NCI-H187 (cell line): ENCODE measurements at places on chromosomes 2 and 18.

GRCh38 chr2:112259509-112260294 lies 4.9 kb upstream of the ZC3H8 start:
- DNase-seq = peak; percentile 18

- DNase-seq = no peak
Observed at GRCh38 chr2:168583710-168584521, 127.8 kb downstream of the CERS6 start.

- DNase-seq = no peak
Observed at GRCh38 chr2:33477473-33478468, 1.3 kb downstream of the RASGRP3 start.

DNA sequence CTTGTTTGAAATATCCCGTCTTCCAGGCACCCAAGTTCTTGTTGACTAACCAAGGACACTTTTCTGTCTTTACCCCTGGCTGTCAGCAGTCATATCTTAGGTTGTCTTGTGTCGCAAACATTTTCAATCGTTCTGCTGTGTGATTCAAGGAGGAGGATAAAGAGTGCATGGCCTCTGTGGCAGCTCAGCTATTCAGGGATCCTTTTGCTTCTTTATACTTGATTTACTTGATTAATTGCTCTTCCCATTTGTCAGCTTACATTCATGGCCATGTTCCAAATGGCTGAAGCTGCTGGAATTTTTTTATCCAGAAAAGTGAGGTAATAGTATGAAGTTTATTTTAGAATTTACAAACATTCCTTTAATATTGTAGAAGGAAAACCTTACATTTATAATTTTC lies 97.3 kb upstream of the FZD5 start:
- no peak for DNase-seq

- no peak for DNase-seq
Observed at GRCh38 chr2:73985308-73986084, 786 bp downstream of the TET3 start.

- DNase-seq = no peak
Observed at GRCh38 chr2:194567661-194568017, 1089.4 kb upstream of the SLC39A10 start.

DNA sequence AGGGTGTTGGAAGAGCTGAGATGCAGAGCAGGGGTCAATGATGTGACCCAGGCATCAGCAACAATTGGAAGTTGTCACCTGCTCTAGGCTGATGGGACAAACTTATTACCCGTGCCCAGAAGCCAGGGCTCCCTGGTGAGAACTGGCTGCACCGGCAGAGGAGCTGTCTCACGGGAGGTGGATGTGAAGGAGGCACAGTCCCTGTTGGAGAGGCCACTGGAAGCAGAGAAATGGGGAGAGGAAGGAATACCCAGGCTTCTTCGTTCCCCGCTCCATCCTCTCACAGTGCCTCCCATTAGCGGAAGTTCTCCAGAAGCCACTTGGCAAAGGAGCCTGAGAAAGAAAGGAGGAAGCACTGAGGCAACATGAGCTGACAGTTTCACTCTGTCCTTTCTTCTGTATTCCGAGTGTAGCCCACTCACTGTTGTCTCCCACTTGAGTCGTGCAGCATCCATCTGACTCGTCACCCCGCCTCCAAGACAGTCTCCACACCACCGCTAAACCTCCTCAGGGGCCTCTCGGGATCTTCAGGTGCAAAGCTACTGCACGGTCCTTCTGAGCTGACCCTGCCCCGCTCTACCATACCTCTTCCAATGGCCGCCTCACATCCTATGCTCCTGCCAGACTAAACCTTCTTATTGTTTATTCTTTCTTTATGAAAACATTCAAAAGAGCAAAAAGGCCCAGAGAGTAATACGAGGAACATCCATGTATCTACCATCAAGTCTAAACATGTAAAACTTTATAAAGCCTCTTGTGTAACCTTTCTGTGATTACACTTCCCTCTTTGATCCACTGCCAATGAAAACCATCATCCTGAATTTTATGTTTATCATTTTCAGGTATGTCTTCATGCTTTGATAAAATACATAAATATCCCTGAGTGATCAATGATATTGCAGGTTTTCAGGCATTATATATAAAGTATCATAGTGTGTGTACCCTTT lies 19.1 kb upstream of the AFTPH start:
- DNase-seq = no peak

DNA sequence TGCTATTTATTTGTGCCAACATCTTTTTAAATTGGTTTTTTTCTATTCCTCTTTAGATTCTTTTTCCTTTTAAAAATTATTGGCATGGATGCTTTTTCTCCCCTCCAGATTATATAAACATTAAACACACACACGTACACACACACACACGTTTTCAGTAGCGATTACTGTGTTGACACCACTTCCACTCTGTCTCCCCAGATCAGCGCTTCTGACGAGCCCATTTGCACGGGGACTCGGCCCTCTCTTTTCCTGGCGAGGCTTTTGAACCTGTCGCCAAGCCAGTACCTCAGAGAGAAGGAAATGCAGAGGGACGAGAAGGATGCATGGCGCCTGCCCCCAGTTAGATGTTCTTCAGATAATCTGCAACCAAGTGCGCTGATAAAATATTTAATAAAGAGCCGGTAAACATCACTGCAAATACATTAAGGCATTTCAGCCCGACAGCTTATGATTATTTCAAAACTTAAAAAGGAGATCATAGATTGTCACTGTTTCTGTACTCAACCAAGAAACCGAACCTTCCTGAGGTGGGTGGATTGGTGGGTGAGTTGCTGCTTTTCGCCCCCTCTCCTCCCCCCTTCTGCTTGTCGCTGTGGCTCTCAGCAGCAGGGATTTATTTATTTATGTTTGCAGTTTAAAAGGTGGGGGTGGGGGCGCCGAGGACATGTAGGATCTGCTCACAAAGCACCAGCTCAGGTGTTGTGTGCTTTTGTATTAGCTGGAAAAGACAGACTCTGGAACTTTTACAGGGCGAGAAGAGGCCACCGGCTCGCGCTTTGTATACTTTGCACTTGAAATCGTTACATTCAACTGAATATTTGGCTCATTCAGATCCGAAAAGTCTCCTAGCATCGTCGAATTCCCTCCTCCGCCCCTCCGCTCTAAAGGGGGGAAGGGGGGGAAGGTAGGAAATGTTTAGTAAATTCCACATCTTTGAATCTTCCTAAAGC lies 787 bp upstream of the TBR1 start:
- no peak for DNase-seq

- peak; percentile 74 for DNase-seq
Observed at GRCh38 chr2:67954093-67954748, 108.6 kb downstream of the C1D start.

GRCh38 chr18:26700201-26700600 lies 151.8 kb upstream of the KCTD1 start:
- DNase-seq = no peak

GRCh38 chr18:56112013-56112749 lies 524.2 kb upstream of the TCF4 start:
- DNase-seq = no peak

GRCh38 chr2:183666031-183666430 lies 541.8 kb downstream of the NUP35 start:
- DNase-seq = no peak

DNA sequence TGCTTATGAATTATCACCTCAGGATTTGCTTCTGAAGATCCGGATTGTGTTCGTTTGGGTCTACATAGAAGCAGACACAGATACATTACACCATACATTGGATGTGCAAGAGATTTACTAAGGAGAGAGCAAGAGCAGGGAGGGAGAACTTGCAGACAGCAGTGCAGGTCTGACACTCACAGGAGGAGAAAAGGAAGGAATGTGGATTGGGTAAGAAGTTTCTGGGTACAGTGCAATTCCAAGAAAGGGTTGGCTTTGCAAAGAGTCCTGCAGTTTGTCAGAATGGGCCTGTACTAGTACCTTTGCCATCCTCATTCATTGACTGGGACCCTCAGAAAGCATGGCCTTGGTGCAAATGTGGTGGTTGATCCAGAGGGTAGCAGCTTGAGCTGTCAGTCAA lies 4.8 kb upstream of the THOC1 start:
- no peak for DNase-seq

GRCh38 chr18:3874581-3874980 lies 424.6 kb downstream of the TGIF1 start:
- no peak for DNase-seq

DNA sequence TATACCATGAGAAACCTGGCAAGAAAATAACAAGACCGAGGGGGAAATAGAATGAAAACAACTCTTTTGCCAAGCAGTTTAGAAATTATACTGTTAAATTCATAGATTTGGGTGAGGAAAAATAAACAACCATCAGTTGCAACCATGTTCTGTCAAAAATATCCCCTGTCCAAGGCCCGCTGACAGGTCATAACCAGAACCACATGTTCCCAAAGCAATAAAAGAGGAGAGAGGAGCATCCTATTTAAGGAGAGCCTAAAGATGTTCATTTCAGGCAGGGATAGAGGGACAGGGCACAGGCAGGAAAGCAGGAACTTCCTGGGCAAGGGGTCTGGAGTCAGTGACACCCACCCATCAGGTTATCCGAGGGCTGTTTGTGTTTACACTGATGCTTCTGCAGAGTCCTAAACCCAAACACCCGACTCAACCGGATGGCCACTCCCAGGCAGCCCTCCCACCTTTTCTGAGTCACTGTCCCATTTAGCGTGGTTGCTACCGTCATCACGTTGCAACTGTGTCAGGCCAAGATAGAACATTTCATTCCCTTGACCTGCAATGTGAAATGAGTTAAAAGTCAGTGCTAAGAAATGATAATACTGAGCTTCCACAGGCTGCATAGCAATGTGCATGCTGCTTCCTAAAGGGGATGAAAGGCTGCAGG lies 468.3 kb upstream of the RAB12 start:
- no peak for DNase-seq

DNA sequence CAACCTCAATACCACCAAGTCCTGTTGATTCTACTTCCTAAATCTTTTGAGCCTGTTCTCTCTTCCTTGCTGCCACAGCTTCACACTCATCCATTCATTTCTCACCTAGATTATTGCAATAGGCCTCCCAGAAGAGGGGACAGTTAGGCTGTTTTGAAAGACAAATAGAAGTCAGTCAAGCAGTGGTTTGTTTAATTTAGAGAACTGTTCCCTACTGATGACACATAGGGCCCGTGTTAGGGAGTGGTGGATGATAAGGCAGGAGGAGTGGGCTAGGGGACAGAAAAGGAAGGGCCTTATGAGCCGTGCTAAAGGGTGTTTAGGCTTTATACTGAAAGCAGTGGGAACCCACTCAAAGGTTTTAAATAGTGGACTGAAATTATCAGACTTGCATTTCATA lies 59.6 kb upstream of the ZFP36L2 start:
- DNase-seq = no peak

DNA sequence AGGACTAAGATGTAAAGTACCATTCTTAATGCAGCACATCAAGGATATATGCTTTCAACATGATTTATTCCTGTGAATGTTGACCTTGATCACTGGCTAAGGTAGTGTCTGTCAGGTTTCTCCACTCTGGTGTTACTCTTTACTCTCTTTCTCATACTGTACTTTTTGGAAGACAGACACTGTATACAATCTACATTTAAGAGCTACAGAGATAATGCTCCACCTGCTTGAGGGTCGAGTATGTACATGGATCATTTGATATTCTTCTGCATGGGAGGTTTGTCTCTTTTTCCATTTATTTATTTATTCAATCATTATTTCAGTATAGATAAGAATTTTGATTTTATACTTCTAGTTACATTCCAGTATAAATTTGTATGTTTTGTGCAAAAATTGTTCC lies 199.5 kb upstream of the RGPD4 start:
- DNase-seq = no peak
